Omental fat pad (tissue), 4 donors: ENCODE measurements at places on chromosomes 16 and 17.

GRCh38 chr17:82600731-82601446 lies 47.4 kb downstream of the WDR45B start:
- no peak for DNase-seq

- no peak for DNase-seq
These were observed 24.8 kb upstream of the METRNL start for GRCh38 chr17:83054518-83055125.

- DNase-seq: no peak
These were observed at the start of gene ANKRD13B for GRCh38 chr17:29592850-29593551. Gene ANKRD13B, plus strand, starts transcription at chr17:29593132. Its CDS starts 490 bp downstream, at chr17:29593622.

DNA sequence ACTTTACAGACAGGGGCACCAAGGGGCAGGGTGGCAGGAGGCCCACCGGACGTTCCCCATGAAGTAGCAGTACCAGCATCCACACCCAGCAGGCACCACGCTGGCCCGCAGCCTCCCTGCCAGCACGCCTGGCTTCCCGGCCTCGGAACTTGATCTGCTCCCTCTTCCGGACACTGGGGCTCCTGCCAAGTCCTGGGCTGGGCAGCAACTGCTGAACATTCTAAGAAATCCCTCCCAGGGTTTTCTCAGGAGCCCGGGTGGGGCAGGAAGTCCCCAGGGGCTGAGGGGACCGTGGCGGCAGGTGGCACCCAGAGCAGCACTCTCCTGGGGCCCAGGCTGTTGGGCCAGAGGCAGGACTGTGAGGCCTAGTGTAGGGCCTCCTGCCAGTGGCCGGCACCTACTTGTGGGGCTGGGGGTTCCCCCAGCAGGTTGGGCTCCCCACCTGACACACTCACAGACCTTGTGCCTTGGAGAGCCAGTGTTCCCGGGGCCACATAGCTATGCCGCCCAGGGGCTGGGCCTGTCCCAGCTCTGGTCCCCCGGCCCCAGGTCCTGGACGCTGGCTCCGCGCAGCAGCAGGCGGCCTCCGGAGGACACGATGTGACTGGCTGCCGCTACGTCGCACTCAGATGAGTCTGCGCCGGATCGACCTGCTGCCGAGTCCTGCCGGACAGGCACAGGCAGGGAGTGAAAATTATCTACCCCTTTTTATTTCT lies 86.2 kb upstream of the CBX4 start:
- no peak for DNase-seq

DNA sequence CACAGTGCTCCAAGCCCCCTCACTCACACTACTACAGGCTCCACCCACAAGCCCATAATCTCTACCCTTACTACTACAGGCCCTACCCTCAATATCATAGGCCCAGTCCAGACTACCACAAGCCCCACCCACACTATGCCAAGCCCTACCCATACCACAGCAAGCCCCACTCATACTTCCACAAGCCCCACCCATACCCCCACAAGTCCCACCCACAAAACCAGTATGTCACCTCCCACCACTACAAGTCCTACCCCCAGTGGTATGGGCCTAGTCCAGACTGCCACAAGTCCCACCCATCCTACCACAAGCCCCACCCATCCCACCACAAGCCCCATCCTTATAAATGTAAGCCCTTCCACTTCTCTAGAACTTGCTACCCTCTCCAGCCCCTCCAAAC lies 13.8 kb downstream of the RIPOR1 start:
- DNase-seq: no peak
